ENCODE measurements at places on chromosomes 4 and X. TPM values are rescaled to one million over a fixed set of nuclear protein-coding genes. Genes with fewer than 3 reads are reported as not detected.

DNA sequence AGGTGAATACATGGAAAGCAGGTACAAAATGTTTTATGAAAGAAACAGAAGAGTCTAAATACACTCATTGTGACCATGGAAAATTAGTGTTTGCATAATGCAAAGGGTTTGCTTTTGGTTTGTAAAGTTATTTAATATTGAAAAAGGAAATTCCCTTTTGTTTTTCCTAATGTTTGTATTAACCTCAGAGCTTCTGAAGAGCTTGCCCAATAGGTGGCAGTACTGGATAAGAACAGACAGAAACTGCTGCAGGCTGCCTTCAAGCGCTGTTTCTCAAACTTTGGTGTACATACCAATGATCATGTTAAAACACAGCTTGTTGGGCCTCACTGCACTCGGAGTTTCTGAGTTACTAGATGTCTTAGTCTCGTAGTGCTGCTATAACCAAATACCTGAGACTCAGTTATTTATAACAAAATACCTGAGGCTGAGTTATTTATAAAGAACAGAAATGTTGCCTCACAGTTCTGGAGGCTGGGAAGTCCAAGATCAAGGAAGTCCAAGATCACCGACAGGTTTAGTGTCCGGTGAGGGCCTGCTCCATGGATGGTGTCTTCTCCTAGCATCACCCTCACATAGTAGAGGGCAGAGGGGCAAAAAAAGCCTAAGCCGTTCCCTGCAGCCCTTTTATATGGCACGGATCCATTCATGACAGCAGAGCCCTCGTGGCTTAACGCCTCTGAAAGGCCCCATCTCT, 54.2 kb downstream of the SUPT20HL2 start:
- H3K4me3 ChIP-seq = no peak overlapping the region
- no peak overlapping the region for H3K27ac ChIP-seq
- peaks cover 11% of the 10 kb centered on the region for H3K4me1 ChIP-seq
- no peaks in the 10 kb centered on the region for H3K36me3 ChIP-seq
- DNase-seq = peak; percentile 17

DNA sequence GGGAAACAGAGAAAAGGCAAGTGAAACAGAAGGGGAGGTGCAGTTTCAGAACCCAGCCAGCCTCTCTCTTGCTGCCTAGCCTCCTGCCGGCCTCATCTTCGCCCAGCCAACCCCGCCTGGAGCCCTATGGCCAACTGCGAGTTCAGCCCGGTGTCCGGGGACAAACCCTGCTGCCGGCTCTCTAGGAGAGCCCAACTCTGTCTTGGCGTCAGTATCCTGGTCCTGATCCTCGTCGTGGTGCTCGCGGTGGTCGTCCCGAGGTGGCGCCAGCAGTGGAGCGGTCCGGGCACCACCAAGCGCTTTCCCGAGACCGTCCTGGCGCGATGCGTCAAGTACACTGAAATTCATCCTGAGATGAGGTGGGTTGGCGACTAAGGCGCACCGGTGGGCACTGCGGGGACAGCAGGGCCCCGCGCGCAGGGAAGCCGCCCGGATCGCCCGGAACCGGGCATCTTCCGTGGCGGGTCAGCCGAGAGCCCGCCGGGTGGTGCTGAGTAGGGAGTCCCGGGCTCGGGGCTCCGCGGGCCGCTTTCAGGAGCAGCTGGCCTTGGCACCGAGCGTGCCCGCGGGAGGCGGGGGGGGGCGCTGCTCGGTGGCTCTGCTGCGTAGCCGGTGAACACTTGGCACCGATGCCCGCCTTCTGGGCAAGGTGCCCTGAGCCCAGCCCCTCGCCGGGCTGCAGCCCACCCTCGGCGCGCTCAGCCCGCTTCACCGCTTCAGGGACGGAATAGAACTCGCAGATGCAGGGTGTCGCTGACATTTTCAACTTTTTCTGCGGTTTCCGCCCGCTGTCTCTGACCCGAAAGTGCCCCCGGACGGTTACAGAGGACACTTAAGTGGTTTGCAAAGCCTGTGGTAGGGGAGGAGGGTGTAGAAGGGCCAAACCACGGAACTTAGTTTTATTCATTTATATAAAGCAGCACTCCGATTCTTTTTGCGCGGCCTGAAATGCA, at the start of gene CD38:
Gene CD38, plus strand, starts transcription at position 40 of the 953 bp plus-strand sequence. Its CDS starts 87 bp downstream, at position 127.
- peak; percentile 79 for DNase-seq
- H3K27me3 ChIP-seq = peaks cover 20% of the 10 kb centered on the region
- H3K4me3 ChIP-seq = peak within 1 kb of the TSS; percentile 84
- H3K4me1 ChIP-seq = peaks cover 72% of the 10 kb centered on the region
- H3K36me3 ChIP-seq = peaks cover 62% of the 10 kb centered on the region
- H3K27ac ChIP-seq = peak within 1 kb of the TSS; percentile 81

- no peaks in the 10 kb centered on the region for H3K27me3 ChIP-seq
- no peak for DNase-seq
- H3K4me1 ChIP-seq = no peaks in the 10 kb centered on the region
- H3K36me3 ChIP-seq = no peaks in the 10 kb centered on the region
- no peak overlapping the region for H3K27ac ChIP-seq
Measured at GRCh38 chr4:174047363-174047762, 236.1 kb downstream of the FBXO8 start.

DNA sequence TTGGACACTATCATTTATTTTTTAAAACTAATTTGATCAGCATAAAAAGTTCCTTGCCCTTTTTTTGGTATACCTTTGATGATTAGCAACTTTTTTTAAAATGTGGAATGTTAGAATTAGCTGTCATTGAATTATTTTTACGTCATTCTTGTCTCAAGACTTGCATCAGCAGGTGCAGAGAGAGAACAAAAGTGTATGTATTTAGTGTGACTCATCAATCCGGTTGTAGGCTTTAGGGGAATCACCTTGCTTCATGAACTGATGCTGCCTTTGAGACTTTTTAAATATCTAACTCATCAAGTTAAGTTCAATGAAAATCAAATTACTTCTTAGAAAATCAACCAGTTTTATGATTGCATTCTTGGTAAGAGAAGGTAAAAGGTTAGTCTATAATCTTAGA, 125.1 kb downstream of the ARX start:
- peaks cover 37% of the 10 kb centered on the region for H3K36me3 ChIP-seq
- DNase-seq = no peak
- no peak overlapping the region for H3K4me3 ChIP-seq

GRCh38 chr4:184954482-184954881, 63.8 kb upstream of the HELT start:
- no peaks in the 10 kb centered on the region for H3K4me1 ChIP-seq
- H3K4me3 ChIP-seq = no peak overlapping the region
- H3K27me3 ChIP-seq = peaks cover 10% of the 10 kb centered on the region
- H3K27ac ChIP-seq = no peak overlapping the region

SMARCA1 gene
- not detected for total RNA-seq

TMEM31 gene
- total RNA-seq = not detected

MAGEC1 gene
- total RNA-seq = not detected

- H3K27me3 ChIP-seq = no peaks in the 10 kb centered on the region
- peak overlapping the region; percentile 11 for H3K27ac ChIP-seq
- H3K36me3 ChIP-seq = peaks cover 62% of the 10 kb centered on the region
- no peak for DNase-seq
- H3K4me1 ChIP-seq = peaks cover 5% of the 10 kb centered on the region
Measured at GRCh38 chr4:184695178-184695896, 38.6 kb downstream of the CENPU start.

- H3K27ac ChIP-seq = no peak overlapping the region
- H3K4me1 ChIP-seq = no peaks in the 10 kb centered on the region
- no peak overlapping the region for H3K4me3 ChIP-seq
- peaks cover 5% of the 10 kb centered on the region for H3K27me3 ChIP-seq
Measured at GRCh38 chrX:9141496-9141895, 107.6 kb upstream of the FAM9B start.

DNA sequence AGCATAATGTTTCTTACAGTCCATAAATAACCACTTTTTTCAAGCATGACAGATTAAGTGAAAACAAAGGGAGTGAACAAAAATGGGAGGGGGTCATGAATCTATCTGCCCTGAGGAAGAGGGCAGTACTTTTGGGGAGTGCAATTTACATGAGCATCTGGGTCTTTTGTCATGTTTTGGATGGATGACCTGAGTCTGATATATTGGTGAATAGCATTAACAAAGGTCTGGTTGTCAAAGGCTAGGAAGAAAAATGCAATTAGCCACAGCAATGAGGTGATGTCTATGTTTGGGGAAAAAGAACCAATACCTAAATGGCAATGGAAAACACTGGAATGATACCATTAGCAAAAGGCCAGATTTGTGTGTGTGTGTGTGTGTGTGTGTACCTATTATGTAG, 15.1 kb upstream of the MAD2L1 start:
- no peak overlapping the region for H3K4me3 ChIP-seq
- DNase-seq = no peak
- no peaks in the 10 kb centered on the region for H3K36me3 ChIP-seq
- no peaks in the 10 kb centered on the region for H3K4me1 ChIP-seq
- H3K27ac ChIP-seq = no peak overlapping the region

IQSEC2 gene
- 0.20 TPM for total RNA-seq

DGAT2L6 gene
- total RNA-seq = not detected

RAI2 gene
- not detected for total RNA-seq

OPHN1 gene
- total RNA-seq = 0.30 TPM

- H3K27me3 ChIP-seq = no peaks in the 10 kb centered on the region
- no peak for DNase-seq
- H3K36me3 ChIP-seq = peaks cover 20% of the 10 kb centered on the region
- H3K27ac ChIP-seq = no peak overlapping the region
- no peak overlapping the region for H3K4me3 ChIP-seq
Measured at GRCh38 chr4:105150503-105150902, 3.8 kb downstream of the TET2 start.

DNA sequence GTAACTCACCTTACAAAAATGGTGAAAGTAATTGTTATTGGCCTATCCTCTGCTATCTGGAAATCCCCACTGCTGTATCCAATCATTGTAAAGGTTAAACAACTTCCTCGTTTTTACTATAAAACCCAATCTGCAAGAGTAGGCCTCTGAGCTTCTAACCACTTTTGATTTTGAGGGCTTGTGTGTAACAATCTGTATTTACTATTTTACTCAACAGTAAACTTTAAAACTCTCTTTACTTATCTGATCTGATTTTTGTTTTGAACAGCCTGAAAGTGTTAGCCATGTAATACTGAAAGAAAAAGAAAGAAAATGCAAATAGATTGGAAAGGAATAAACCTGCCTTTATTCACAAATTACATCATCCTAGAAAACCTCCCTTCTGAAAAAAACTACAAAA, 63.1 kb downstream of the SLC10A7 start:
- H3K27me3 ChIP-seq = no peaks in the 10 kb centered on the region
- H3K4me3 ChIP-seq = no peak overlapping the region
- no peak for DNase-seq

TSPAN6 gene
- total RNA-seq = not detected

CSN1S1 gene
- total RNA-seq = not detected

TXK gene
- 18.5 TPM for total RNA-seq

GRCh38 chr4:37389967-37390580, 145.5 kb downstream of the NWD2 start:
- no peak overlapping the region for H3K27ac ChIP-seq
- peaks cover 2% of the 10 kb centered on the region for H3K27me3 ChIP-seq
- DNase-seq = peak; percentile 18
- no peak overlapping the region for H3K4me3 ChIP-seq

TMEM128 gene
- total RNA-seq = 15.2 TPM

USP11 gene
- total RNA-seq = 27.6 TPM

HSD17B13 gene
- total RNA-seq = 0.30 TPM

DNA sequence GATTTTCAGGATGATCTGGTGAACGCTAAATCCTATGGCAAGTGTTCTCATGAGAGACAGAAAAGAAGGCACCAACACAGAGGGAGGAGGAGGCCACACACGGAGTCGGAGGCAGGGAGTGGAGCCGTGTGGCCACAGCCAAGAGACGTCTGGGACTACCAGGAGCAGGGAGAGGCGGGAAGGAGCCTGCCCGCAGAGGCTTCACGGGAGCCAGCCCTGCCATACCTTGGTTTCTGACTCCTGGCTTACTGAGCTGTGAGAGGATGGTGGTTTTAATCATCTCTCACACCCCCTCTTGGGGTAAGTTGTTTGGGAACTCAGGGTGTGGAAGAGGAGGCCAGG, 33.5 kb upstream of the GPR78 start:
- DNase-seq = no peak
- H3K36me3 ChIP-seq = no peaks in the 10 kb centered on the region
- no peaks in the 10 kb centered on the region for H3K27me3 ChIP-seq
- no peak overlapping the region for H3K4me3 ChIP-seq
- H3K4me1 ChIP-seq = peaks cover 2% of the 10 kb centered on the region

DNA sequence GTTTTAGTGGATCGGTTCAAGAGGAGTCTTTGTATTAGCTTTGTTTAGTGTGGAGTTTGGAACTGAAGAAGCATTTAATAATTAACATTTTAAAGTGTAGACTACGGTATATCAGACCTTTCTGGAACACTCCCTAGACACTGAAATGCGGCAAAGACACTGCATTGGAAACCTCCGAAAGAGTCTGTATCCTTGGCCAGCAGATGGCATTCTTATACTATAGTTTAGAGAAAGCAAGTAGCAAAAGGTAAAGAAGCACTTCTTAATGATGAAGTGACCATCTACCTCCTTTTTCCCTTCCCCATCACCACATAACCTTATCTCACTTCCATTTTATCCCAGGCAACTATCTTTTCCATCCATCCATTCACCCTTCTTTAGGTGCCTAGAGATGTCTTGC, 7.6 kb downstream of the FABP2 start:
- H3K27ac ChIP-seq = no peak overlapping the region
- no peak for DNase-seq
- H3K4me3 ChIP-seq = no peak overlapping the region

GRCh38 chr4:83546786-83547185, 10.9 kb downstream of the GPAT3 start:
- no peak for DNase-seq
- peaks cover 33% of the 10 kb centered on the region for H3K4me1 ChIP-seq
- peaks cover 22% of the 10 kb centered on the region for H3K36me3 ChIP-seq
- no peak overlapping the region for H3K4me3 ChIP-seq

- no peak overlapping the region for H3K27ac ChIP-seq
- H3K27me3 ChIP-seq = no peaks in the 10 kb centered on the region
Measured at GRCh38 chrX:76931518-76931917, 504.0 kb downstream of the MAGEE1 start.

- no peak overlapping the region for H3K27ac ChIP-seq
- no peak overlapping the region for H3K4me3 ChIP-seq
- H3K4me1 ChIP-seq = no peaks in the 10 kb centered on the region
Measured at GRCh38 chr4:75895744-75896314, 6.4 kb downstream of the PPEF2 start.

PRDM5 gene
- 0.23 TPM for total RNA-seq

- H3K4me3 ChIP-seq = no peak overlapping the region
- H3K27ac ChIP-seq = no peak overlapping the region
- no peaks in the 10 kb centered on the region for H3K36me3 ChIP-seq
Measured at GRCh38 chr4:6568689-6569332, 6.2 kb upstream of the MAN2B2 start.

Measured in activated CD4-positive, alpha-beta memory T cell treated with anti-CD3 and anti-CD28 coated beads, Interleukin-2, amount 10 ng/mL, durations not matched to agents 7 days and 5 days (primary cell).